ENCODE measurements at places on chromosomes 16 and 17.

- no peak for DNase-seq
Observed at GRCh38 chr16:1331712-1332617, 1.5 kb upstream of the BAIAP3 start.

- DNase-seq, result no peak
Observed at GRCh38 chr17:5501685-5502084, 15.3 kb downstream of the MIS12 start.

- DNase-seq, result no peak
Observed at GRCh38 chr16:75320435-75320834, 69.0 kb upstream of the BCAR1 start.

GRCh38 chr16:48629016-48629415, 19.0 kb upstream of the N4BP1 start:
- no peak for DNase-seq

- no peak for DNase-seq
Observed at GRCh38 chr17:67534941-67535340, 157.9 kb downstream of the PITPNC1 start.

DNA sequence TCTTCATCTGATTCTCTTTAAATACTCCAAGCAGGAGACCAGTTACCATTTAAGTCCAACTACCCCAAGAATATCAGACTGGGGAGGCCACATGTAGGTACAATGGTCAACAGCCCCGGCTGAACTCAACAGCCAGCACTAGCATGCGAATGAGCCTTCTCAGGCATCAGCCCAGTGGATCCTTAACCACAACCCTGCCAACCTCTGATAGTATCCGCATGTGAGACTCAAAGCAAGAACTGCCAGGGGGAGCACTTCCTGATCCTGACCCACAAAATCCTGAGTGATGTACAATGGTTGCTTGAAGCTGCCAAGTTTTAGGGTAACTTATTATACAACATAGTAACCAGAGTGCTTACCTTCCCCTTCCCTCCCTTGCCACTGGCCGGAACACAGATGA, 4.0 kb downstream of the PYY start:
- no peak for DNase-seq

- no peak for DNase-seq
Observed at GRCh38 chr17:79845601-79845949, 6.3 kb upstream of the CBX4 start.

DNA sequence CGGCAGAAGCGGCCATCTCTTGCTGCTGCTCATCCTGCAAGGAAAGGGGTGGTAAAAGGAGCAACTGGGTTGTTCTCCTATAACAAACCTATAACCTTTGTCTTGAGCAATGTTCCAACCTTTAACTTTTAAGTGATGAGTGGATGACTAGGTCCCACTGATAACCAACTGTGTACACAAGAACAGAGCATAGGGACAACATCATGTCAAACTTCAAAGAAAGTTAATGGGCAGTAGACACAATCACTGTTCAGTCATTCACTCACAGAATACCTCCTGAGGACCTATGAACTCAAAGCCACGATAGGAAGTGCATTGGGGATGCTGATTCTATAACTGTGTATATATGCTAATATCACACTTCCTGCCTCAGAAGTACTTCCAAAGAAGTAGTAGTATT, 21.6 kb downstream of the CFAP97D1 start:
- no peak for DNase-seq

- DNase-seq, result no peak
Observed at GRCh38 chr16:59614466-59615240, 880.5 kb upstream of the GOT2 start.

DNA sequence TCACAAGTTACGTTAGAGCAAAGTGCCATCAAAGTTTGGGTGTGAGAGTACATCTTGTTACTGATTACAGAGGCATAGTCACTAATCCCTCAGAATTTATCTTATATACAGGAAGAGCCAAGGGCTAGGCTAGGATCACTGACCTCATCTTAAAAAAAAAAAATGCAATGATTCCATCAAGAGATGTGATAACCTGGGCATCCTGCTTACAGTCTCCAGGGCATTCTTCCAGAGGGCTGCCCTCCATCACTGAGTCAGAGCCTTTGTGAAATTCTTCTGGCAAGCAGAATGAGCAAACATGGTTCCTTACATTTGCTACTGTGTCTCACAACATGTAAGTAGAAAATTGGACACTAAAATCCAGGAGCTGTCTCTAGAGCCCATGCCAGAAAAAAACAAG, 410.6 kb downstream of the ZFHX3 start:
- DNase-seq, result peak; percentile 49

GRCh38 chr17:6555331-6556120, 829 bp downstream of the PITPNM3 start:
- no peak for DNase-seq

GRCh38 chr17:7573324-7574080, 5.9 kb upstream of the CD68 start:
- DNase-seq, result peak; percentile 85

DNA sequence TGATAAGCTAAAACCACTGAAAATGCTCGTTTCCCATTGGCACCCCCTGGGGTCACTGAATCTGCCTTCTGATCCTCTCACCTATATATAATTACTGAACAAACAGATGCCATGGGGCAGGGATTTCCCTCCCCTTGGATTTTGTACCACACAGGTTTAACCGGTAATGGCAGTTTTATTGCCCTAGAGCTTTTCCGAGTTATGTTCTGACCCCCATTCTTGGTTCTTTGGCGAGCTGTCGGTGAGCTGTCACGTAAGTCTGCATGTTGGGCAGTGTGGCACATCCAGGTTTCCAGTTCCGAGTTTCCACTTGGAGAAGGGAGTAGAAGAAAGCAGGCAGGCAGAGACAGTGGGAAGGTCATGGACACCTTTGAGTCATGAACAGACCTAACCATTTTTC, 7.1 kb downstream of the TMEM97 start:
- DNase-seq, result no peak

DNA sequence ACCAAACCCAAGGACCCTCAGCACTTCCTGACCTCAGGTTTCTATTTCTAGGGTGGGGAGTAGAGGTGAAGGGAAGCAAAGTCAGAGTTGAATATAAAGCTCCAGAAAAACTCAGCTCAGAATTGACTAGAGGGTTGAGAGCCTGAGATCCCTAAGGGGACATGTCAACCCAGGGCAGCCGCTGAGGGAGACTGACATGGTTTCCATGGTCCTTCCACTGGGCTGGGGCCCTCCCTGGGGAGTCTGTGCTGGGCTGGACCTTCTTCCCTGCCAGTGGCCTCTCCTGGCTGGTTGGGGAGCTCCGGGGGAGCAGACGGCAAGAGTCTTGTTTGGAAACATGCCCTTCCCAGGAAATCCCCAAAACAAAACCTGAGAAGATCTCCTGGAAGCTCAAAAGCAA, 121.3 kb downstream of the METRNL start:
- DNase-seq, result no peak

- no peak for DNase-seq
Observed at GRCh38 chr16:46728806-46729205, 19.3 kb downstream of the MYLK3 start.

- peak; percentile 79 for DNase-seq
Observed at GRCh38 chr16:70703041-70703834, 17.4 kb upstream of the MTSS2 start.

DNA sequence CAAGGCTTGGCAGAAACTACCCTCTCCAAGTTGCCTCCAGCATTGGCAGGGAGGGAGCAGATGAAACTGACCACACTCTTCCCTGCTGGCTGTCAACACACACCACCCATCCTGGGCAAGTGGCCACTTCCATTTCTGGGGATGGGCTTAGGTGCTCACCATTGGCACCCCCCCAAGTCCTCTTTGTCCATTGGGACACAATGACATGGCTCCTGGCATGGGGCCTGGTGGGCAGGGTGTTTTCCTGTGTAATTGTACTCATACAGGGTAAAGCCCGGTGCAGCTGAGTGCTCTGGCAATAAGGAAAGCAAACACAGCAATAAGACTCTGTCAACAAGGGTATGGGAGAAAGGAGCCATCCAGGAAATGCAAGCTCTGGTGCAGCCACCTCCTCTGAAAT, 22.6 kb downstream of the SCNN1B start:
- DNase-seq, result no peak

DNA sequence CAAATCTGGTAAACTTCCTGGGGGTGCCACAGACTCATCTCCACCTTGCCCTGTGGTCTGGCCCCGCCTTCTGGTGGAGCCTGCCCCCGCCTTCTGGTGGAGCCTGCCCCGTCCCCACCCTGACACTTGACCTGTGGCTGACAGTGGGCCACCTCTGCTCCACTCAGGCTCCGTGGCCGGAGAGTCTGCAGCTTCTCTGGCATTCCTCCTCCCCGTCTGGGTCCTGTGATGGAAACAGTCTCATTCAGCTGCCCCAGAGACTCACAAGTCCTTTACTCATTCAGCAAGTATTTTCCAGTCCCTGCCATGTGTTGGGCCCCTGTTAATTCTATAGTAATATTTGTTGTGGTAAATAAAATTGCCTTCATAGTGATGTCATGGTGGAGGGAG, 21.0 kb upstream of the G6PC1 start:
- peak; percentile 20 for DNase-seq

DNA sequence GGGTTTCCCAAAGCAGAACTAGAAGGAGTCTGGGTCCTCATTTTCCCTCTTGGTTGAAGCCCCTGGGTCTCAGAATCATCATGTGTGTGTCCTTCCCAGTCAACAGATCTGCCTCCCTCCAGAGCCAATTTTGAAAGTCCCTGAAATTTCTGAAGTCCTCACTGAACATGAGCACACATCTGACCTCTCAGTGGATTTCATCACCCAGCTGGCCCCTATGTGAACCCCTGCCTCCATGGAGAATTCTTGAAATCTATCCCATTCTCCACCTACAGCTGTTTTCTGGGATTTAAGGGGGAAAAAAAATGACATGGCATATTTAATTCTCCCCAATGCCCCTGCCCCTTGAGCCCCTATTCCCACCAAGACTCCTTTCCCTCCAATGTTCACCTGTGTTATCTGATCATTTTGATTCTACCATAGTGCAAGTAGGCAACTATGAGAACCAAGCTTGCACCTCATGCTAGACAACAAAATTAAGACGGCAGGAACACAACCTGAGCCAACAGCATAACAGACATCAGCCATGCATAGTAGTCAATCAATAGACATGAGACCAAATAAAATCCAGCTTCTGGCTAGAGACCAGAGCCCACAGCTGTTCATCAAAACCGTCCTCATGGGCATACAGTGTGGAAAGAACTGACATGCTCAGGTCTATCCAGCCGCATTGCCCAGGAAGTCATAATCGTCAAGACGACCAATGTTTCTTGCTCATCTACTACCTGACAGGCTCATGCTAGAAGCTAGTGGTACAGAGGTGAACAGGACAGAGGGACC, 14.9 kb downstream of the SOX9 start:
- no peak for DNase-seq

DNA sequence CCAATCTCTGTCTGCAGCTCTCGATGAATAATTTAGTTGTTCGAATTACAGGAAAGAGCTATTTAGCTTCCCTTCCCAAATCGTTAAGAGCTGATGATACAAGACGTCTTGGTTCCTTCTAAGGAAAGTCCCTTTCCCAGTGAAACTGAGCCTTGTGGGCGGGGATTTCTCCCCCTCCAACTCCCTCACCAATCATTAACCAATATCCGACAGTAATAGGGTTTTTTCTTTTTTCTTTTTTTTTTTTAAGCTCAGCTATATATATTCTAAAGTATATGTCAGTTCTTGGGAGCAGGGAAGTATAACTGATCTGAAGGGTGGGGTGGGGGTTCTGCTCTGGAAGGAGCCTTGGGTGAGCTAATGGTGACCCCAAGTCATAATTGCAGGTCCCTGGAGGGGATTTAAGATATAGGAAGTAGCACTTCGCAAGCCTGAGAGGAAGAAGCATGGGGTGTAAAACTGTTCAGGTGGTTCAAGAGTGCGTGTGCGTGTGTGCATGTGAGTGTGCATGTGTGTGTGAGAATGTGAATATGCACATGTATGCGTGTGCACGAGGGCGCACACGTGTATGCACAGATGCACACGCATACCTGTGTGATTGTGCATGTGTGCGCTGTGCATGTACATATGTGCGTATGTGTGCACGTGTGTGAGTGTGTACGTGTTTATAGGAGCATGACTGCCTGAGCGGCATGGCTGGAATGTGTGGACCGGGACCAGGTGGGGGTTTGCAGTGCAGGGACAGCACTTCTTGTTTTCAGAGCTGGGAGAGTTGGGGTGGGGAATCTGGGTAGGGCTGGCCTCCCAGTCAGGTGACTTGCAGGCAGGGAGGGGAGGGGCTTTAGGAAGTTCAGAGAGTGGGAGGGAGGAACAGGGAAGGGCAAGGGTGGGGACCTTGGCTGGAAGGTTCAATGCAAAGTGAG, 42.7 kb downstream of the SOCS3 start:
- DNase-seq, result no peak

- DNase-seq, result no peak
Observed at GRCh38 chr16:11099672-11100205, 155.4 kb downstream of the CLEC16A start.
